ENCODE measurements at places on chromosomes 6 and 20.
A peak's percentile ranks its signal among the peaks of the same experiment; 100 is the strongest.

DNA sequence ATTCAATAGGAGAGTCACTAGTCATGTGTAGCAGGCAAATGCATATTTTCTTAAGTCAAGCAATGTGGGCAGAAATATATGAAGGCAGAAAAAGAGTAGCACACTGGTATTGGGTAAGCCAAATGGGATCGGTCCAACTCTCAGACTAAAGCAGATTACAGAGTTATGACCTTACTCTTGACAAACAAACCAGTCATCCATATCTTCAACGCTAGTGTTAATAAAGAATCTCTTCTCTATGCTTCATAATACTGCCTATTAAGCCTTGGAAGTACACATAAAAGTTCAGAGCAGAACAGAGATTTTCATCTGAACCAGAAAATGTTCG, 320.2 kb upstream of the JARID2 start:
- DNase-seq: no peak

GRCh38 chr20:3446779-3447178, 24.0 kb upstream of the ATRN start:
- DNase-seq: no peak

DNA sequence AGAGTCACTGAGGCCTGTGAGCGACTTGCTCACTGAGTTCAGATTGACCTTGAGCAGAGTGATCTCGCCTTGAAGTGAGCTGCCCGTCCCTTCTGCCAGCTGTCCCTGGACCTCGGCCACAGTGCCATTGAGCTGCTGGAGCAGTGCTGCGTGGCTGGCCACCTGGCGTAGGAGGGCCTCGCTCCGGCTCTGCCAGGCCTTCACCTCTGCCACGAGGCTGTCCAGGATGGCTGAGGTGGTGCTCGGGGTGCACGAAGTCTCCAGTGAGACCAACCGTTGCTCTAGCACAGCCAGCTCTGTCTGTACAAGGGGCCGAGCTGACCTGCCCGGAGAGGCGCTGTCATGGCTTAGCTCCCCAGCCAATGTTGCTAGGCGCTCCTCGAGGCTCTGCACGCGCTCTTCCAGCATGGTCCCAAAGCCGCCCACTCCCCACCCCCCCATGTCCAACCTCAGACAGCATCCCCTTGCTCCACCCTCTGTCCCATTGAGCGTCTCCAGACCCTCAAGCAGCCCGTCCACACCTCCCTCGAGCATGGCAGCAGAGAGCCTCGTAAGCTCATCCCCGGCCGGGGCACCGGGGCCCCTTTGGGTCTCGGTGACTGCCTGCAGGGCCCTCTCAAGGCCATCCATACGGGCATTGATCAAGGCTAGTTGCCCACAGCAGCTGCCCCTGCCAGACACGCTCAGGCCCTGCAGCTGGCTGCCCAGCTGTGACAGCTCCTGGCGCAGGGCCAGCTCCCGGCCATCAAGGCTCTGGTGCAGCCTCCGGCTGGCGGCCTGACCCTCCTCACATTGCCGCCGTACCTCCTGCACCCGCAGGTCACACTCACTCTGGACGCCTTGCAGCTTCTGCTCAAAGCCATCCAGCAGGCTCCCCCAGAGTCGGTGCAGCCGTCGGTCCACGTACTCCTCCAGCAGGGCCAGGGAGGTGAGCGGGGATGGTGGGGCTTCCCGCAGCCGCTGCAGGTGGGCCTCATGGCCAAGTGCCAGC, 4.6 kb downstream of the EMILIN3 start:
- DNase-seq: peak; percentile 14

DNA sequence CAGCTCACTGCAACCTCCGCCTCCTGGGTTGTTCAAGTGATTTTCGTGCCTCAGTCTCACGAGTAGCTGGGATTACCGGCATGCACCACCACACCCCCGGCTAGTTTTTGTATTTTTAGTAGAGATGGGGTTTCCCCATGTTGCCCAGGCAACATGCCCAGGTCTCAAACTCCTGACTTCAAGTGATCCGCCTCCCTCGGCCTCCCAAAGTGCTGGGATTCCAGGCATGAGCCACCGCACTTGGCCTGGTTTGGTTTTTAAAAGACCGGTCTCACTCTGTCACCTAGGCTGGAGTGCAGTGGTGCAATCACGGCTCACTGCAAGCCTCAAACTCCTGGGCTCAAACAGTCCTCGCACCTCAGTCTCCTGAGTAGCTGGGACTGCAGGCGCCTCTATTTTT, 40.1 kb downstream of the VSTM2L start:
- no peak for DNase-seq

- DNase-seq: no peak
Measured at GRCh38 chr6:111798281-111798725, 74.9 kb downstream of the FYN start.

- no peak for DNase-seq
Measured at GRCh38 chr20:3101737-3102574, 17.4 kb upstream of the AVP start.

DNA sequence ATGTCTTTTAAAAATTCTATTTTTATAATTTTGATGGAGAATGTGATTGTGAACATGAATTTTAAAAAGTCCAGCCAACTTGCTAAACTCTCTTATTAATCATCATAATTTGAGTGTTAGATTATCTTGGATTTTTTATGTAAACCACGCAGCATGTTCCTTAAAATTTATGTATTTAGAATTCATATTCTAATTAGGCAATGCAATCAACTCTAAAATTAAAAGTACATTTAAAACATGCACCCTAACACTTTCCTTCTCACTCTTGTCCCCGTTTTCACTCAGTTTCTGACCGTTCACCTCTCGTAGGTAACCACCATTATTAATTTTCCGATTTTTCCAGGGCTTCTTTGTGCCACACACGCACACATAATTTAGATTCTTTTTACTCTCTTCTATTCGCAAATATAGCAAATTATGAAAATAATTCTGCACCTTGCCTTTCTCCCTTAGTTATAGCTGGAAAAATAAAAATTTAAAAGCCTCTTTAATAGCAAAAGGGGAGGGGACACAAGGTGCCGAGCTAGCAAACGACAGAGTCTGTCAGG, 329 bp upstream of the ZKSCAN3 start:
- no peak for DNase-seq

DNA sequence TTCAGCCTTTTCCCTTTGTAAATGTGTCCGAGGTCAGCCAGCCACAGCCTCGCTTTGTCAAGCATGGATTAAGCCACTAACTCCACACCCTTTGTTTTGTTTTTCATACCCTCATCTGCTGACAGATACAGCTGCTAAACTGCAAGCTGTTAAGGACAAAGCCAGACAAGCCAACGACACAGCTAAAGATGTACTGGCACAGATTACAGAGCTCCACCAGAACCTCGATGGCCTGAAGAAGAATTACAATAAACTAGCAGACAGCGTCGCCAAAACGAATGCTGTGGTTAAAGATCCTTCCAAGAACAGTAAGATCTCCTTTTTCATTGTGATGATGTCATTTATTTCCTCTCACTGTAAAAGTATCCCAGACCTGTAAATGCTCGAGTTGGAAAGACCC, 269.3 kb downstream of the ARHGAP18 start:
- no peak for DNase-seq

GRCh38 chr6:136113736-136114173, 136.4 kb downstream of the MTFR2 start:
- no peak for DNase-seq

DNA sequence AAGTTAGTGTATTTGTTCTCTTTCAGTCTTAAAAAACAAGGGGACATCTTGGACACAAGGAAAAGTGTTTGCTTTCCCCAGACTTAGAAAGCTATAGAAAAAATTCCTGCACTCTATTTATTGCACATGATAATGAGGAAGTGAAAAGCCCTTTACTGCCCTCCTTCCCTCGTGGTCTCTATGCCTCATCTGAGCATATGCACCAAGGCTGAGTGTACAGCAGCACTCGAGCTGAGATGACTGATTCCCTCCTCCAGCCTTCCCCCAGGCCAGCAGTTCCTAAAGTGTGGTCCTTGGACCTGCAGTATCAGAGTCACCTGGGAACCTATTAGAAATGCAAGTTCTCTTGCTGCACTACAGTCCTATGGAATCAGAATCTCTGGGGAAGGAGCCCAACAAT, 14.3 kb upstream of the LAMP5 start:
- no peak for DNase-seq

- no peak for DNase-seq
Measured at GRCh38 chr6:159943968-159944598, 24.8 kb upstream of the IGF2R start.

- DNase-seq: no peak
Measured at GRCh38 chr6:1449896-1450295, 60.5 kb downstream of the FOXF2 start.

DNA sequence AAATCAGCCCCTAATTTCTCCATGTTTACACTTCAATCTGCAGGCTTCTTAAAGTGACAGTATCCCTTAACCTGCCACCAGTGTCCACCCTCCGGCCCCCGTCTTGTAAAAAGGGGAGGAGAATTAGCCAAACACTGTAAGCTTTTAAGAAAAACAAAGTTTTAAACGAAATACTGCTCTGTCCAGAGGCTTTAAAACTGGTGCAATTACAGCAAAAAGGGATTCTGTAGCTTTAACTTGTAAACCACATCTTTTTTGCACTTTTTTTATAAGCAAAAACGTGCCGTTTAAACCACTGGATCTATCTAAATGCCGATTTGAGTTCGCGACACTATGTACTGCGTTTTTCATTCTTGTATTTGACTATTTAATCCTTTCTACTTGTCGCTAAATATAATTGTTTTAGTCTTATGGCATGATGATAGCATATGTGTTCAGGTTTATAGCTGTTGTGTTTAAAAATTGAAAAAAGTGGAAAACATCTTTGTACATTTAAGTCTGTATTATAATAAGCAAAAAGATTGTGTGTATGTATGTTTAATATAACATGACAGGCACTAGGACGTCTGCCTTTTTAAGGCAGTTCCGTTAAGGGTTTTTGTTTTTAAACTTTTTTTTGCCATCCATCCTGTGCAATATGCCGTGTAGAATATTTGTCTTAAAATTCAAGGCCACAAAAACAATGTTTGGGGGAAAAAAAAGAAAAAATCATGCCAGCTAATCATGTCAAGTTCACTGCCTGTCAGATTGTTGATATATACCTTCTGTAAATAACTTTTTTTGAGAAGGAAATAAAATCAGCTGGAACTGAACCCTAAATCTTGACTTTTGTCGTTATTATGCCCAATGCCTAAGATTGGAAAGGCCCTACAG, 4.5 kb downstream of the SOX4 start:
- DNase-seq: no peak
